Posterior cingulate gyrus (tissue), 11 donors: ENCODE measurements at places on chromosomes 6 and 20.

DNA sequence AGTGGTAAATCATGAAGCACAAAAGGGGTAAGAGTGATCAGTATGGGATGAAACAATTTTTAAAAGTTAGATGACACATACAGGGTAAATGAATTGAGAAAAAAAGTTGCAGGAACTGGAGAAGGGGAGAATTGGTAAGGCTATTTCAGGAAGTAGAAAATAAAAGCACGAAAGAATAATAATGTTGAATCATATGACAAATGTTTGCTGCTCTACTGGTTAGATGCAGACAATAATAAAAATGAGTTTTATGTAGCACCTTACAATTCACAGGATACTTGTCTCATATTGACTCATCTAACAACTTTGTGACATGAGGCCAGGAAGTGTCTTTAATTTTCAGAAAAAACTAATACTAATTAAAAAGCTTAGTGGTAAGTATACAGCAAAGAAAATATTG is 566.5 kb upstream of the MARCKS start:
- DNase-seq, result no peak

DNA sequence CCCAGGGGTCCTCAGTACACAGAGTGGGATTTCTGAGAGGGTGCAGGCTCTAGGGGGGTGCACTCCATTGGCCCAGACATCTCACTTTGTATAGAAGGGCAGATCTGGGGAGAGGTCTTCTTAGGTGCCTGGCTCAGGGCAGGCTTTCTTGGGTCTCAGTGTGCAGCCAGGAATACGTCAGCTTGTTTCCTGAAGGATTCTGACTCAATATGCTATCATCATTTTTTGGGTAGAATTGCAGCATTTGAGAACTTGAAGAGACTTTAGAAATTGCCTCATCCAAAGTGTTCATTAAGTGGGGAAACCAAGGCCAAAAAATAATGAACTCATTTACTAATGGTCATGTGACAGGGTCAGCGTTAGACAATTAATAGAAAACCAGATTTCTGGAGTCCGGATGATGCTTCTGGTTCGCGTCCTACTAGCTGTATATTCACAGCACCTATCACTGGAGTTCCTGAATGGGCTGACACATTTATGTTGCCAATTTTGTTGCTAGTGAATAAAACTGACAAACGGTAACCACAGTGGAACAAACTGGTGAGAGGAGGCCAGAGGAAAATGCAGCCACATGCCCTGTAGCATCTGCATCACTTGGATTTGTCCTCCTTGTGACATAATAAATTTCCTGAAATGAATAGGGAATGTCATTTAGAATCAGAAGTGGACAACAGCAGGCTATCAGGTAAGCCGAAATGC is 238.9 kb downstream of the TBC1D7 start:
- DNase-seq, result no peak

DNA sequence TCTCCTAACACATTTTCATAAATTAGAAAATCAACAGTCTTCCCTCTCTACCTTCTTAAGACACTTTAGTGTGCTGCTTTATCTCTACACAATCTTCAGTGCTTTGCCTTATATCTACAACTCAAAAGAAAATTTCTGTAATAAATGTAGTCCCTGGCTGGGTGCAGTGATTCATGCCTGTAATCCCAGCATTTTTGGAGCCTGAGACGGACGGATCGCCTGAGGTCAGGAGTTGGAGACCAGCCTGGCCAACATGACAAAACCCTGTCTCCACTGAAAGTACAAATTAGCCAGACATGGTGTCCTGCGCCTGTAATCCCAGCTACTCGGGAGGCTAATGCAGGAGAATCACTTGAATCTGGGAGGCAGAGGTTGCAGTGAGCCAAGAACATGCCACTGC is 9.7 kb upstream of the EDN1 start:
- DNase-seq, result no peak

GRCh38 chr20:58192065-58192464 is 36.4 kb downstream of the ANKRD60 start:
- no peak for DNase-seq

DNA sequence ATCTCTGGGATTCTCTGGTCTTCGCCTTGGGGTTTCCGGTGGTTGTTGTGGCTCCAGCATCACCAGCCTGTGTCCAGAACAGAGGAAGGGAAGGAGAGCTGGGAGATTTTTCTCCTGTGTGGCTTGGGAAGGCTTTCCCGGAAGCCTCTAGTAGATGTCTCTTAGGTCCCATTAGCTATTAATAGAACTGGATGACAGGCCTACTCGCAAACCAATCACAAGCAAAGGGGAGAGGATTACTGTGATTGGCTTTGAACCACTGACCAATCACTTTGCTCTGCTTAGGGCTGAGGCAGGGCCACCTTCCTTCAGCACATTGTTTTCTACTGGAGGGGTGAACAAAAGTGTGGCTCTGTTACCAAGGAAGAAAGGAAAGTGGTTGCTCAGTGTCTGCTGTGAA is 203.4 kb upstream of the SULF2 start:
- no peak for DNase-seq

DNA sequence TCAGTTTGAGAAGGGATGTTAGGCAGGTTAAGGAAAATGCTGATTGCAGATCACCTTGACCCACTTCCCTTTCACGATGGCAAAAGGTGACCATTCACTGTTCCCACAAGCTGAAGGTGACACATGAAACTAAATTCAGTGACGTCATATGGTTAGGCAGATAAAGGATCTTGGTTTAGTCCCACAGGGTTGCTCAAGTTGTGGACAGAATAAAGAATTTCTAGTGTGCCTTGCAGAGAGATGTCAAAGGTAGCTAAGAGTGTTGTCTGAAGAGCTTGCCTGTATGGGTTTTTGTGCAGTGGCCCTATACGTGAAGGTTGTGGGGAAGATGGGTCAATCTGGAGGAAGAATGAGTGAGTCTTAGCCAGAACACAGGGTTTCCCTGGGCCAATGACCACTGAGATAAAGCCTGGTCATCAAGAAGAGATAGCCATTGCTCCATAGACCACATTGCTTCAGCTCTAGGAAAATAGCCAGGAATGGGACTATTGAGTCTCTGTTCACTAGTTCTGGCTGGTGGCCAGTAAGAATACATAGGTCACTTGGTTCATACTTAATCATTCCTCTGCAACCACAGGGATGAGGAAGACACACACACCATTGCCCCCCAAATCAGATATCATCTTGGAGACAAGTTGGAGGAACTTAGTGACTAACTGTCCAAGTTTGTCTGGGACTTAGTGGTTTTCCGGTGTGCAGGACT is 148.5 kb upstream of the ATXN1 start:
- DNase-seq, result no peak

- no peak for DNase-seq
Observed at GRCh38 chr6:39665861-39666260, 59.3 kb downstream of the KIF6 start.

- peak; percentile 8 for DNase-seq
Observed at GRCh38 chr20:19492687-19493336, 265.2 kb upstream of the RIN2 start.

- DNase-seq, result no peak
Observed at GRCh38 chr20:44145131-44145775, 41.7 kb downstream of the JPH2 start.
